NB4 (cell line): ENCODE measurements at places on chromosomes 2 and 18.

DNA sequence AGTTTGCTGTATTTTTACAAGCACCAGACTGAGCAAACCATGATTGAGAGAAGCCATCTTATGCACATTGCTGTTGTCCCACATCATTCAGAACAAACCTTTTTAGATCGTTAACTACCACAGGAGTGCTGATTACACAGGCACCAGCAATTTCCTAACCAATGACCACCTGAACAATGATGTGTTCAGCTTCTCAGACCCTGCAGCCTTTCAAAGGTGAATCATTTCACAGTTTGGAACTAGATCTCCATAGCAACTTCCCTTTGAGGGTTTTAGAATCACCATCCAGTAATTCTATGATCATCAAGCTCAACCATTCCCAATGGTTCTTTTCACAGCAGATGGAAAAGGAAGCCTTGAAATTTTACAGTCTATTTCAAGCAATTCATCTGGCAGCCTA lies 71.4 kb downstream of the OLA1 start:
- no peak for DNase-seq

GRCh38 chr2:69244882-69245281 lies 142.1 kb downstream of the GFPT1 start:
- peak; percentile 44 for DNase-seq

GRCh38 chr18:59068276-59069071 lies 71.2 kb upstream of the SEC11C start:
- DNase-seq = no peak

GRCh38 chr2:65142515-65142914 lies 12.6 kb upstream of the RAB1A start:
- peak; percentile 51 for DNase-seq

- DNase-seq = peak; percentile 59
These were observed 256.0 kb downstream of the CDH20 start for GRCh38 chr18:61589053-61589723.

DNA sequence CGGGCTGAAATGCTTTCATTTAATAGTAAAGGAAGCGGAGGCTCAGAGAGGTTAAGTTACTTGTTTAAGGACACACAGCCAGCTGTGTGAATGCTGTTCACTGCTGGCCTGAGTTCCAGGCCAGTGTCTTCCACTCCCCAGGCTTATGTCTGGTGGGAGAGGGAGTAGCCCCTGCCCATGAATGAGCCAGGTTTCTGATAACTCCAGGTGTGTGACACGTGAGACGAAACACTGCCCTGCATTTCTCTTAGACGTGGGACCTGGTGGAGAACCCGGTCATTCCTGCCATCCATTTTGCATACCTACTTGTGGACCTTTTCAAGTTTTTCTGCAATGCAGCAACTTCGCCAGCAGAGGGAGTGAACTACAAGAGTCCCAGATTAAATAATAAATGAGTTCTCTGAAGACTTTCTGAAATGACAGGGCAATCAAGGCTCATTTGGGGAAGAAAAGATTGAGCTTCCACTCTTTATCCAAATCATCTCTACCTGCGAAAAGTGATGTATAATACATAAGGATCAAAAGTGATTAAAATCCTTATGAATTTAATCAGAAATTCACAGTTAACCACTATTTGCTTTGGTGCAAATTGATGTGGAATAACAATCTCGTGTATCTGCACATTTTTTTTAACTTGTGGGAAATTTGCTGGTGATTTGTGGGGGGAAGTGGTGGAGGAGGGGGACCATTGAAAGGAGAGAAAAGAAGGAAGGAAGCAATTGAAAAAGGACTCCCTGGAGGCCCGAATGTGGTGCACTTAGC lies 79.4 kb upstream of the ASB18 start:
- peak; percentile 77 for DNase-seq

DNA sequence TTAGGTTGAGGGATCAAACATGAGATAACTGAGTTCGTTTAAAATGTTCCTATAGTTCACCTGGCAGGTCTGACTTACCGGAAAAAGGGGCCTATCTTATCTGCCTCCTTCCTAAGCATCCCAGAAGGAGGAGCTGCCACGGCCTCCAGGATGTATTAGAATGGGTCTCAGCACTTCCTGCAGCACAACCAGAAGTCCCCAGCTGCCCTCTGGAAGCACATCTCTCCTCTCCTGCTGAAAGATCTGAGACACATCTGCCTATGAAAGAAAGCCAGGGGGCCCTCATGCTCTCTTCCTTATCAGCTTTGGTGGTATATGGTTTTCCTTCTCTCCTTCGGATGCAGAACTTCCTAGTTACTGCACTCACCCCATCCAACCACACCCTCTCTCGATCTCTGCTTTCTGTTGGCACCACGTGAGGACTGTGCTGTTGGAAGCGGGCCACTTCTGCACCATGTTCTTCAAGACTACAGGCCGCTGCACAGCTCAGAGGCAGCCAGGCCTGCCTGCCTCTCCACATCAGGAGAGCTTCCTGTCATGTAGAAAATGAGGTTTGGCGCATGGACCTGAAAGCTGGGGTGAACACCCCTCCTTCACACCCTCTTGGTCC lies 6.5 kb downstream of the IGFBP5 start:
- DNase-seq = no peak

- no peak for DNase-seq
These were observed 19.5 kb downstream of the ARHGAP15 start for GRCh38 chr2:143148757-143149156.
